Epithelial cell of prostate (primary cell): ENCODE measurements at places on chromosomes 7 and 10.

DNA sequence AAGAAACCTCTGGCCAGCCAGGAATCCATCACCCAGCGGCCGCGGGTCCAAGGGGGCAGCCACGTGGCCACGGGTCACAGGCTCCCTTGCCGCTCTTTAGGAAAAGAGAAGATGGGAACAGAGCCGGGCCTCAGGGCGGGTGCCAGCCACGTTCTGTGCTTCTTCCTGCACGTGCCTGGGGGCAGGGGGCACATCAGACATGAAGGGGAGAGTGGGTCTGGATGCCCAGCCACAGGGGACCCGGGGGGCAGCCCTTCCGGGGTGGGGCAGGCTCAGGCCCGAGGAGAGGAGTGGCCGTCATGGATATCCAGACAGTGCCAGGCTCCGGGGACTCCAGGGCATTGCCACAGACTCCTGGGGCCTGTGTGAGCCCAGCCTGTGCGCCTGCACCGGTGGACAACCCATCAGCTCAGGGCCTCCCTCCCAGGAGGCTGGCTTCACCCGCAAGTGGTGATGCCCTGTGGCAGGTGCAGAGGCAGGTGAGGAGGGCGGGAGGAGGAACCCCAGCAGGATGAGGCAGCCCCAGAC, 31.0 kb upstream of the ADGRA1 start:
- no peak for DNase-seq

DNA sequence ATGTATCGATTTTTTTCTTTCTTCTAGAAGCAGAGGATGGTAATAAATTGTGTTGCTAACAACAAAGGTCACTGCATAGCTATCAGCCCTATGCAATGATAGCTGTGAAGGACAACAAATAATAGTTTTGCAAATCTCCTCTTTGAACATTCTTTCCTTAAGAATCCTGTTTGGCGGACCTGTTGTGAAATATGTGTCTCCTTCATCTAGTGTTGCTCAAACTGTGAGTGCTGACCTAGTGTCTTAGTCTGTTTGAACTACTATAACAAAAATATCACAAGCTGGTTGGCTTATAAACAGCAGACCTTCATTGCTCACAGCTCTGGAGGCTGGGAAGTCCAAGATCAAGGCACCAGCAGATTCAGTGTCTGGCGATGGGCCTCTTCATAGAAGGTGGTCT, 53.7 kb downstream of the CAV1 start:
- DNase-seq, result no peak

- no peak for DNase-seq
Measured at GRCh38 chr10:44206127-44206818, 178.6 kb downstream of the CXCL12 start.

- DNase-seq, result no peak
Measured at GRCh38 chr7:130554481-130554880, 62.6 kb downstream of the MEST start.

DNA sequence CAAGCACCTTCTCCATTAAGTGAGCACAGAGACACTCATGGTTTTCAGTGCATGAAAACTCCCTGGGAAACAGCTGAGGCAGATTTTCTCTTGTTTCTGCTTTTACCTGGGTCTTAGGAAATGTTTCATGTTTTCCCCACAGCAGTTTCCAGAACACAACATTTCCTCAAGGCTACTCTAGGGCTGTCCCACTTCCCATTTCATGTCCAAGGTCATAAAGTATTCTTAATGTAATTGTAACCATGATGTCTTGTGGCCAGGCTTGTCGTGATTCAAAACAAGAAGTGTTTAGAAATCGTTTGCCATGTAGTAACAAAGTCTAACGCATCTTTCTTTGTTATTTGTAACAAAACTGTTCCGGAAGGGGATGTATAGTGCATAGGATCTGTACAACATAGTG, 83.8 kb upstream of the NRP1 start:
- no peak for DNase-seq

GRCh38 chr10:110511734-110512449, 14.2 kb downstream of the DUSP5 start:
- no peak for DNase-seq

- DNase-seq, result no peak
Measured at GRCh38 chr7:2376351-2377154, 21.9 kb downstream of the EIF3B start.

- DNase-seq, result no peak
Measured at GRCh38 chr10:123798856-123799255, 92.8 kb downstream of the CPXM2 start.
